ENCODE measurements at places on chromosomes 12 and 14.

DNA sequence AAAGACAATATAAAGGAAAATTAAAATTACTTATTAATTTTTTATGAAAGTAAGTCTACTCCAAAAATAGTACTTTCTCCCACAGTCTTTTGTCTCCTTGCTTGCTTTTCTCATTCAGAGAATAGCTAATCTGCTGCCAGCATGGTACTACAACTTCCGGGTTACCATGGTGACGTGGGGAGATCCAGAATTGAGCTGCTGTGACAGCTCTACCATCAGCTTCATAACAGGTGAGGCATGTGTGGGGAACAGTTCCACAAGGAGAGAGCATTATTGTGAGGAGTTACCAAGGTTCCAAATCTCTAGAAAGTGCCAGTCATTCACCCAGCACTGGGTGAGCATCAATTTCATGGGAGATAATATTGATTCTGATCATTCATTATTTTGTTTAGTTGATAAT, 197.8 kb downstream of the PTPRO start:
- no peak for DNase-seq

DNA sequence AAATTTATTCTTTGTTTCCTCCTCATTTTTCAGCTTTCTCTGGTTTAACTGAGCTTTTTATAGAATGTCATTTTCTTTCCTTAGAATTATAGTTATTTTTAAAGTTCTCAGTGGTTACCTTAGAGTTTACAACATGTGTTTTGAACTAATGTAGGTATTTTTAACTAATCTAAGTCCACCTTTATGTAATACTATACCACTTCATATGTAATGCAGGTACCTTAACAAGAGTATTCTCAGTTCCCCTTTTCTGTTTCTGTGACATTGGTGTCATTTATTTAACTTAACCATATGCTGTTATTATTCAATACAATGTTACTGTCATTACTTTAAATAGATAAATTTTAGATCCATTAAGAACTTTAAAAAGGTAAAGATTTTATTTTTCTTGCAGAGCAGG, 30.3 kb upstream of the KCNC2 start:
- DNase-seq = no peak

DNA sequence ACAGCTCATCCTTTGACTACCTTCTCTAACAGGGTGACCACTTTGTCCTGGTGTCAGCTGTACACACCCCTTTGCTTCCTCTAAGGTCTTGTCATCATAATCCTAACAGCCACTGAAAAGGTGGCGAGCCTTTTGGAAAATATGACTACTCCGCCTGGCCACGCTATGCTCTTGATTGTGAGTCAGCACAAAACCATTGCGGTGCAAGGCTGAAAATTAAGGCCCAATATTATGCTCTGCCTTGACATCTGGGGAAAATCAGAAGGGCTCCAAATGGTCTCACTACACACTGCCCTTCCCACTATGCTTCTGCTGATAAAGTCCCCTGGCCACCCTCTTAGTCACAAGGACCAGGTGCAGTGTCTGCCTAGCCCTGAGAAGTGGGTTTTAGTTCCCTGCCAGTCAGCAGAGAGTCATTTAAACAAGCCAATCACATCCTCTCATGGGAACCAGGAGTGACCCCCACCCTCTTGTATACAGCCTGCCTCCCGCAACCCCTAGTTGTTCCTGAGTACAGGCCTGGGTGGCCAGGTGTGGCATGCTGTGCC, 34.3 kb downstream of the FGD6 start:
- DNase-seq = no peak

DNA sequence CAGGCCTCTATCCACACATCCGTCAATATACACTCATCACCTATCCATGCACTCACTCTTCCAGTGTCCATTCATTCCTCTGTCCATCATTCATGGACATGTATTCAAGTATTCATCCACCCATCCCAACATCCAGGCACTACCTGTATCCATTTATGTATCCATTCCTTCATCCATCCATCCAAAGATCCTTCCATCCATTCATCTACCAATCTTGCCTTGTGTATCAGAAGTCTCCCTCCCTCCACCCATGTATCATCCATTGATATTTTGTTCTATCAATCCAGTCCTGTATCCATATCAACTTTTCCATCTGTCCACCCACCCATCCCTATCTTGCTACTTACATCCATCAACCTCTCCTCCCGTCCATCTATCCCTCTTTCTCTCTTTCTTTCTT, 4.0 kb downstream of the BEGAIN start:
- no peak for DNase-seq

- no peak for DNase-seq
These were observed 1.3 kb downstream of the DCAF5 start for GRCh38 chr14:69151458-69152180.
